ENCODE measurements at places on chromosomes 7 and 10. TPM values are rescaled to one million over a fixed set of nuclear protein-coding genes. Genes with fewer than 3 reads are reported as not detected.

Gene PRPS1L1
- total RNA-seq, result not detected

Gene COPS6
- 28.7 TPM for total RNA-seq

Gene AOC1
- 0.08 TPM for total RNA-seq

Gene SAP25
- not detected for total RNA-seq

Gene HOGA1
- total RNA-seq, result 21.7 TPM

Gene MUC3A
- 0.25 TPM for total RNA-seq

Gene WNT16
- not detected for total RNA-seq

- H3K36me3 ChIP-seq, result no peaks in the 10 kb centered on the region
- H3K4me3 ChIP-seq, result no peak overlapping the region
- H3K27me3 ChIP-seq, result no peaks in the 10 kb centered on the region
- DNase-seq, result no peak
- H3K4me1 ChIP-seq, result no peaks in the 10 kb centered on the region
Measured at GRCh38 chr7:154783281-154783909, 219.5 kb downstream of the PAXIP1 start.

GRCh38 chr10:79445977-79446757 is 743 bp upstream of the ZCCHC24 start:
- H3K4me1 ChIP-seq, result peaks cover 12% of the 10 kb centered on the region
- peak overlapping the region; percentile 92 for H3K27ac ChIP-seq
- peak overlapping the region; percentile 68 for H3K4me3 ChIP-seq
- no peaks in the 10 kb centered on the region for H3K27me3 ChIP-seq
- peak; percentile 65 for DNase-seq

DNA sequence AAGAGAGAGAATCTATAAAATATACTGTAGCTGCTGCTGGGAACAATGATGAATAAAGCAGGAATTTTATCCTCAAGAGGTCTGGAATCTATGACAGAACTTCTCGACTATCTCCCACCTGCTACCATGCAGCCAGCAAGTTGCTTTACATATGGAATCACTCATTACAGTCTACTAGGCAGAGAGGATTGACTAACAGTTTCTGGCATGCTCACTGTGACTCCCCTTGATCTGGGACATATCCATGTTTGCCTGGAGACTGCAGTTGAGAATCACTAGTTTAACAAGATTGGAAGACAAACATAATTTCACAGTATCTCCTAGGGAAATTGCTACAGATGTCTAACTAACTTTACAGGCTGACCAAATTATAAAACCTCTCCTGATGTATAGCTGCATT is 13.3 kb downstream of the GPR37 start:
- no peak overlapping the region for H3K4me3 ChIP-seq
- H3K27me3 ChIP-seq, result no peaks in the 10 kb centered on the region
- no peaks in the 10 kb centered on the region for H3K36me3 ChIP-seq
- no peak for DNase-seq
- H3K27ac ChIP-seq, result no peak overlapping the region

GRCh38 chr7:116273283-116273917 is 63.1 kb downstream of the TES start:
- no peaks in the 10 kb centered on the region for H3K27me3 ChIP-seq
- H3K4me1 ChIP-seq, result no peaks in the 10 kb centered on the region
- DNase-seq, result no peak
- H3K4me3 ChIP-seq, result no peak overlapping the region

DNA sequence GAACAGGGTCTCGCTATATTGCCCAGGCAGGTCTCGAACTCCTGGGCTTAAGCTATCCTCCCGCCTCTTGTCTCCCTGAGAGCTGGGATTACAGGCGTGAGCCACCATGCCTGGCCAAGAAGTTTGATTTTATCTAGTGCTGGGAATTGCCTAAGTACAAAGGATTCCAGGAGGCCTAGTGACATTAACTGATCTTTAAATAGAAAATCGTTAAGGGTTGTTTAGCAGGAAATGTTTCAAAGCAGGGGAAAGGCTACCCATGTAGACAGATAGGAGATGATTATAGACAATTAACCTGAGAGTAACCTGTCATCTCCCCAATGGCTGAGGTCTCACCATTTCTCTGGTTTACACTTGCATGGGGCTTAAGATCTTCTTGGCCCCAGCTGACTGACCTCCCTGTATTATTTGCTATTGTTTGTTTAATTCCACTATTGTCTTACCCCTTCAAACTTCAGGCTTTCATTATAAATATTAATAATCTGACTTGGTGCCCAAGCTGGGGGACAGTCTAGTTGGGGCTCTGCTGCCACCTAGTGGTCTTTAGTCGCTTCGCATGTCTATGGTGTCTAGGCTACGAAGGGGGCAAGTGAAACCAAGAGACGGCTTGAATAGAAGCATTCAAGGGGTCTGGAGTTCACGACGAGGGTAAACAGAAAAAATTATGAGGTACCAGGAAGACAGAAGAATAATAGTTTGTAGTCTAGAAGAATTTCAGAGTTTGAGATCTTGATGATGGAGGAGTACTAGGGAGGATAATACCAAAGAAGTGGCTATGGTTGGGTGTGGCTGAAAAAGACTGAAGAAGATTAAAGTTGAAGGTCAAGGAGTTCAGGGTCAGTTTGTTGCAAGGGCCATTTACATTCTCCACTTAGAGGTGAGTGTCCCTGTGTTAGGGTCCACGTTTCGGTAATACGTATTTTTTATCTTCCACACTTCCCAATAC is 40.4 kb upstream of the BPGM start:
- no peaks in the 10 kb centered on the region for H3K36me3 ChIP-seq
- peak; percentile 64 for DNase-seq
- H3K27me3 ChIP-seq, result no peaks in the 10 kb centered on the region
- H3K27ac ChIP-seq, result no peak overlapping the region
- H3K4me1 ChIP-seq, result no peaks in the 10 kb centered on the region

GRCh38 chr10:128230401-128230800 is 104.2 kb upstream of the MKI67 start:
- no peak for DNase-seq
- H3K4me1 ChIP-seq, result no peaks in the 10 kb centered on the region
- no peaks in the 10 kb centered on the region for H3K36me3 ChIP-seq
- H3K4me3 ChIP-seq, result no peak overlapping the region

- H3K4me3 ChIP-seq, result no peak overlapping the region
- DNase-seq, result no peak
- H3K27ac ChIP-seq, result no peak overlapping the region
- H3K36me3 ChIP-seq, result no peaks in the 10 kb centered on the region
Measured at GRCh38 chr7:24496036-24496435, 77.2 kb upstream of the PALS2 start.

DNA sequence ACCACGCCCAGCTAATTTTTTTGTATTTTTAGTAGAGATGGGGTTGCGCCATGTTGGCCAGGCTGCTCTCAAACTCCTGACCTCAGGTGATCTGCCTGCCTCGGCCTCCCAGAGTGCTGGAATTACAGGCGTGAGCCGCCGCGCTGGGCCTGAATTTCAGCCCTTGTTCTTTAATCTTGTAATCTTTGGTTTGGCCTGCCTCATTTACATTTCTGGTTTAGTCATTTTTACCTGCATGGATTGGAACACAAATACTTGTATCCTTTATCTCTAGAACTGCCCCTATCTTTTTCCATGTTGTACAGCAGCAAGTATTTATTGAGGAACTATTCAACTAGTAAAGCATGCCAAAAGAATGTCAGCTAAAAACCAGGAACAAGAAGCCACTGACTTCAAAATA is 195.6 kb upstream of the FRMD4A start:
- no peak overlapping the region for H3K27ac ChIP-seq
- no peaks in the 10 kb centered on the region for H3K27me3 ChIP-seq
- DNase-seq, result no peak
- peaks cover 3% of the 10 kb centered on the region for H3K4me1 ChIP-seq

DNA sequence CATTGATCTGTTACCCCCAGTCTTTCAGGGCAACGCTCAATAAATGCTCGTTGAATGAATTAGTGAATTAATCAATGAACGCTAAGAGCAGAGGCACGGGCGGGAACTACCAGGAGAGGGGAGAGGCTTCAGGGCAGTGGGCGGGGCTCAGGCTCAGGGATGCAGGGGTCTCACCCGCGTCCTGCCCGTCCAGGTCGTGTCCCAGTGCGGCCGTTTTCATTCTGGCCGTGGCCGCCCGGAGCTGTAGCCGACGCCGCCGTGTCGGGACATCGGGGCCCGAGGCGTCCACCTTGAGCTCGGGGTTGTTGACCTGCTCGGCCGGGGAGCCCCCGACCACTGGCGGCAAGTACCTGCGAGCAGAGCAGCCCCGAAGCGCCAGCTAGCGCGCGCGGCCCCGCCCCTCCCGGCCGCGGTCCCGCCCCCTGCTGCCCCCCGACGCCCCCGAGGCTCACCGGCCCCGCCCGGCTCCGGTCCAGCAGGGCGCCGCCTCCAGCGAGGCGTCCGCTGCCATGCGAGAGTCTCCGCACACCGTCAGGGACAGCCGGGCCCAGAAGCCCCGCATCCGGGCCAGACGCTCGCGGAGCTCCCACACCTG is 2.8 kb upstream of the GAL3ST4 start:
- no peak overlapping the region for H3K27ac ChIP-seq
- no peak for DNase-seq
- H3K36me3 ChIP-seq, result no peaks in the 10 kb centered on the region
- no peaks in the 10 kb centered on the region for H3K27me3 ChIP-seq

GRCh38 chr10:17779784-17780183 is 27.8 kb downstream of the TMEM236 start:
- no peaks in the 10 kb centered on the region for H3K27me3 ChIP-seq
- DNase-seq, result no peak
- H3K4me1 ChIP-seq, result no peaks in the 10 kb centered on the region
- no peak overlapping the region for H3K4me3 ChIP-seq
- no peaks in the 10 kb centered on the region for H3K36me3 ChIP-seq
- H3K27ac ChIP-seq, result no peak overlapping the region

GRCh38 chr7:30904561-30904960 is 7.1 kb upstream of the AQP1 start:
- no peak overlapping the region for H3K4me3 ChIP-seq
- no peaks in the 10 kb centered on the region for H3K4me1 ChIP-seq
- H3K27me3 ChIP-seq, result no peaks in the 10 kb centered on the region
- no peaks in the 10 kb centered on the region for H3K36me3 ChIP-seq

GRCh38 chr7:157572622-157573021 is 235.8 kb downstream of the DNAJB6 start:
- DNase-seq, result no peak
- no peak overlapping the region for H3K4me3 ChIP-seq
- H3K27ac ChIP-seq, result no peak overlapping the region
- H3K4me1 ChIP-seq, result no peaks in the 10 kb centered on the region
- H3K27me3 ChIP-seq, result peaks cover 8% of the 10 kb centered on the region

DNA sequence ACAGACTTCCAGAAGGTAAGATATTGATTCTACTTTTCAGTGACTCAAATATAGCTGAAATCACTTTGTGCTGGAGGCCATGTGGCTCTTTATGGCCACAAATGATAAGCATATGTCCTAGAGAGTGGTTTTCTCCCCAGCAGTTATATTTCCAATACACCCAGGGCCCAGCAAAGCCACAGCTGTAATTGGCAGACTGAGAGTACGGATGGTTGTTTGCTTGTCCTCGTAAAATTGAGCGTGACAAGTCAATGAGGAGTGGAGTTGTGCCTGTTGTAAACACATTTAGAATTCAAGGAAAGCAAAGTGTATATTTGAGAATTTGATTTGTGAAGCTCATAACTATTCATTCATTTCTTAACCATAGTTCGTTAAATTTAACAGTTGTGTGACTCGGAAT is 201.8 kb downstream of the LHFPL3 start:
- no peak overlapping the region for H3K27ac ChIP-seq
- no peaks in the 10 kb centered on the region for H3K4me1 ChIP-seq
- DNase-seq, result no peak
- H3K4me3 ChIP-seq, result no peak overlapping the region

GRCh38 chr10:80460399-80461207 is 6.5 kb downstream of the TSPAN14 start:
- peaks cover 11% of the 10 kb centered on the region for H3K4me1 ChIP-seq
- no peaks in the 10 kb centered on the region for H3K36me3 ChIP-seq
- no peak for DNase-seq
- H3K4me3 ChIP-seq, result no peak overlapping the region
- peak overlapping the region; percentile 59 for H3K27ac ChIP-seq

DNA sequence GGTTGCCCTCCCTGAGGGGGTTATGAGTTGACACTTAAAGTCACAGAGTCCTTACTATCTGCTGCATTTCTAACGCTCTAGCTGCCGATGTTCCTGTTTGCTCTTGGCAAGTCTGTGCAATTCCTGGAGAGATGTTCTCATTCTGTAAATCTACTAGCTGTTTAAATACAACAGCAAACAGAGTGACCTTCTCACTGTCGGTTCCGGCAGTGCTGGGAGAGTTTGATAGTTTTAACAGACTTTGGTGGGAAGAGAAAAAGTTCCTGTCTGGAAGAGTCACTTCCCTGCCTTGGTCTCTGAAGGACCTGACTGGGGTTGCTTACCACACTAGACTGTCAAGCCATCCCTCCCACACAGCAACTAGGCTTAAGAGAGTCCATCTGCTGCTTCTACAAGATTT is 63.3 kb upstream of the ELMO1 start:
- H3K4me1 ChIP-seq, result no peaks in the 10 kb centered on the region
- H3K36me3 ChIP-seq, result no peaks in the 10 kb centered on the region
- DNase-seq, result no peak
- H3K4me3 ChIP-seq, result no peak overlapping the region

DNA sequence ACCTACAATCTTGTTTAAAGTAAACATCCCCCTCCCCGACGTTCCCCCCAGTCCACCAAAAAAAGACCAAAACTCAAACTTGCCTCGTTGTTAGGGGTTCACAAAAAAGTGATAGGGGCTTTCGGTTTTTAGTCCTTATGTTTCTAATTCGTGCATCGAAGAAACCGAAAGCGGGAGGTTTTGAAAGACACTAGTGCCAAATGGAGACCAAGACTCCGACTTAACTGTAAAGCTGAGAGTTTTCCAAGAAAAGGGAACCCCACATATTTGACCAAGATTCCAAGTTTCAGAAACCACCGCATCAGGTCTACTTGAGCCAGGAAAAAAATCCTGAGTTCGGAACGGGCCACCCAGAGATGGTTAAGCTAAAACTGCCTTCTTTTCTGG is 534 bp downstream of the PSMA2 start:
- peak overlapping the region; percentile 74 for H3K4me3 ChIP-seq
- no peaks in the 10 kb centered on the region for H3K27me3 ChIP-seq
- peaks cover 29% of the 10 kb centered on the region for H3K4me1 ChIP-seq

DNA sequence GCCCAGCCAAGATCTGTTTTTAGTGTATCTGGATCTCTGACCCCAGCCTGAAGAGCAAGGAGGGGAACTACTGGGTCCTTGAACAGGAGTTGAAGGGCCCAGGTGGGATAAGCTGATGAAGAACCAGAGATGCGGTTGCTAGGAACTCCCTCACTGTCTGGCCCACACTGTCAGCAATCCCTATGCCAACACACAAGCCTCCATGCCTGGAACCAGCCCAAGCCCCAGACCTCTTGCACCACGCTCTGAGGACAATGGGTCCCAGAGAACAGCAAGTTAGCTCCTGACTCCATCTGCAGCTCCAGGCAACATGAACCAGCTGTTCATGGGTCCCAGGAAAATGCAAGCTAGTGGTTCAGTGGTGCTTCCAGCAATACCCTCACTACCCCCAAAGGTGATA is 2.4 kb downstream of the NAT16 start:
- H3K4me1 ChIP-seq, result peaks cover 23% of the 10 kb centered on the region
- no peak overlapping the region for H3K4me3 ChIP-seq
- no peaks in the 10 kb centered on the region for H3K27me3 ChIP-seq
- H3K27ac ChIP-seq, result no peak overlapping the region
